ENCODE measurements at places on chromosomes 7 and 10. TPM values are rescaled to one million over a fixed set of nuclear protein-coding genes. Genes with fewer than 3 reads are reported as not detected.

GARIN1A gene
- total RNA-seq: 0.52 TPM

ST8SIA6 gene
- 0.52 TPM for total RNA-seq

ARID5B gene
- total RNA-seq: 27.7 TPM

SNX13 gene
- total RNA-seq: 37.6 TPM

ZPBP gene
- not detected for total RNA-seq

BAIAP2L1 gene
- 1.6 TPM for total RNA-seq

TAS2R3 gene
- total RNA-seq: 3.7 TPM

DOCK1 gene
- 52.7 TPM for total RNA-seq

FAM25C gene
- total RNA-seq: not detected

OR2A42 gene
- total RNA-seq: under 0.01 TPM

SPDYE6 gene
- total RNA-seq: not detected

NPFFR1 gene
- total RNA-seq: under 0.01 TPM

TMEM176A gene
- total RNA-seq: 11.0 TPM

SFTPA1 gene
- total RNA-seq: not detected

TNS3 gene
- 33.4 TPM for total RNA-seq

MAT1A gene
- total RNA-seq: not detected

RPEL1 gene
- not detected for total RNA-seq

SSC4D gene
- 1.0 TPM for total RNA-seq

GJD4 gene
- total RNA-seq: 2.1 TPM

TMEM72 gene
- under 0.01 TPM for total RNA-seq

PON1 gene
- not detected for total RNA-seq

ACTR3C gene
- total RNA-seq: 1.6 TPM

ALOX5 gene
- 3.1 TPM for total RNA-seq

LIPN gene
- not detected for total RNA-seq

HABP2 gene
- total RNA-seq: under 0.01 TPM

TRIM4 gene
- 15.1 TPM for total RNA-seq

NRG3 gene
- not detected for total RNA-seq

TSPAN33 gene
- 29.7 TPM for total RNA-seq

KIF11 gene
- 5.7 TPM for total RNA-seq

TRIM50 gene
- total RNA-seq: 0.52 TPM

TMEM270 gene
- not detected for total RNA-seq

TFEC gene
- total RNA-seq: 2.1 TPM

CNNM2 gene
- 2.1 TPM for total RNA-seq

OR13A1 gene
- total RNA-seq: not detected

LRRC4 gene
- total RNA-seq: 1.0 TPM

DLX5 gene
- total RNA-seq: not detected

ELOVL3 gene
- total RNA-seq: not detected

TAS2R41 gene
- not detected for total RNA-seq

STAMBPL1 gene
- total RNA-seq: 15.1 TPM

CREB5 gene
- 52.2 TPM for total RNA-seq

AKR1C8 gene
- total RNA-seq: not detected

CLRN3 gene
- total RNA-seq: 0.52 TPM

IGF2BP3 gene
- 59.0 TPM for total RNA-seq

NPC1L1 gene
- total RNA-seq: not detected

SORBS1 gene
- total RNA-seq: 66.8 TPM

COBL gene
- 53.2 TPM for total RNA-seq

SNX10 gene
- total RNA-seq: 2.6 TPM

MACROH2A2 gene
- 8.4 TPM for total RNA-seq

SH2D4B gene
- total RNA-seq: under 0.01 TPM

EIF3A gene
- 59.5 TPM for total RNA-seq

PPA1 gene
- total RNA-seq: 59.5 TPM

MACC1 gene
- not detected for total RNA-seq

ASZ1 gene
- not detected for total RNA-seq

EVX1 gene
- total RNA-seq: not detected

ADRA2A gene
- 2.1 TPM for total RNA-seq
